ENCODE measurements at places on chromosomes 6 and 20.

GRCh38 chr6:33453393-33454008 is 875 bp upstream of the ZBTB9 start:
- DNase-seq: no peak

GRCh38 chr6:63802606-63803206 is 167.1 kb downstream of the PHF3 start:
- peak; percentile 36 for DNase-seq

DNA sequence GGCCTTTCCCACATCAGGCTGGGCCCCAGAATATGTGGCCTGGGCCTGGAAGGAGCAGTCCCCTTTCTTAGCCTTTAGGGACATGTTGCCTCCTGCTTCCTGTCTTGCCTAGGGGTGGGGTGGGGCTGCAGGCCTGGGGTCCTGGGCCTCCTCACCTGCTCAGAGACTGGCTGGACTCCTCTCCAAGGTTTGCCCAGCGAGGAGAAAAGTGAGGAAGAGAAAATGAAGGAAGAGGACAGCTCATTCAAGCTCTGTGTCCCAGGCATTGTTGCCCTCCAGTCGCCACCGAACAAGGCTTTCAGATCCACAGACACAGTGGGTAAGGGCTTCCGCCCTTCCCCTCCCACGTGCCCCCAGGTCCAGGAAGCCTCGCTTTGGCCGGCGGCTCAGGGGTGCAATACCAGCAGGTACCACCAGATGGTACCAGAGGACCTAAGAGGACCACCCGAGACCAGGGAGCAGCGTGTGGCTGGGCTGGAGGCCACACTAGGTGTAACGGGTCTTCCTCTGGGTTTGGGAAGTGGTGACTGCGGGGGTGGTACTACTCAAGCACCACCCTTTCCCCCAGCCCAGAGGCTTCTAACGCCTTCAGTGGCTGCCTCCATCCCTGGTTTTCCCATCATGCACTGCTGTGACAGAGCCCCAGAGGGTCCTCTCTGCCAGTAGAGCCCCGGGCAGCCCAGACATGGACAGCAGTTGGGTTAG is 5.5 kb upstream of the BAK1 start:
- DNase-seq: peak; percentile 86

GRCh38 chr6:79544299-79544927 is 7.2 kb upstream of the LCA5 start:
- DNase-seq: peak; percentile 40

GRCh38 chr6:166006900-166007301 is 160.8 kb downstream of the TBXT start:
- DNase-seq: no peak
